ENCODE measurements at places on chromosomes 6 and 20.

DNA sequence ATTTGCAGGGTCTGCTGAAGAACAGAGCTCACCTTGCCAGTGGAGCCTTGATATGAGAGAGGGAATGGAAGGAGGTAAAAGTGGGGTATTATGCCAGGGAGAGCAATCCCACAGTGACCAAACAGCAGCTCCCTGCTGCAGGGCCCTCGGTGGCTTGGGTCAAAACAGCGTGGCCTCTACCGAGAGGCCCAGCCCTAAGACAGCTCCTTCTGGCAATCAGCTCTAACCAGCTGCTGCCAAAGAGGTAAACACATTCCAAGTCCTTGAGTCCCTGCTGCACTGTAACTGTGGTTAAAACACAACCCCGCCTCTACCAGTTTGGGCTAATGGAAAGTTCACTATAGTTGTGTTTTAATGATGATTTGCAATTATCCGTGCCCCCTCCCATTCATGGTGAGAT, 1.4 kb upstream of the DAAM2 start:
- DNase-seq: no peak

DNA sequence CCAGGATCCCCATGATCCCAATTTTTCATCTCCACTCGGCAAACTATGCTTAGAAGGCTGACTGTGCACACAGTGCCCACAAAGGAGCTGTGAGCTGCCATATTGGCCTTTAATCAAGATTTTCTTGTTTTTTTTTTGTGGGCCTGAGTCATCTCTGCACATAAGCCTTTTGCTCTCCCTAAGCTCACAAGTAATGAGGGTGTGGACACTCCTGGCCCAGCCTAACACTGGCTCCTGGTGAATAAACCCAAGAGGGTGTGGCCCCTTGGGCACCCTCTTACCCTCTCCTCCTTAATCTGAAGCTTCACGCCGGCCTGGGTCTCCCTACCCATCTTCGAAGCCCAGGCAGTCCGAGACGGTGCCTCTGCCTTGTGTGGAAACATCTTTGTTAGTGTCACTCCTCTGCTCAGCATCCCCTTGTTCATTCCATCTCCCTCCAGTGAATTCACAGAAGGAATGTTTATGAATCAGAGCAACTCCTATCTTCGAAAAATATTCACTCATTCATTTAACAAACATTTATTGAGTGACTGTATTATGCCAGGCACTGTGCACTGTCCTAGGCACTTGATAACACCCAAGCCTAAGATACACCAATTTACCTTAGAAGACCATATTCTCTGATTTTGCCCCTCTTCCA, 22.2 kb upstream of the MRPS10 start:
- DNase-seq: no peak

- no peak for DNase-seq
Measured at GRCh38 chr20:37280403-37280802, 9.1 kb upstream of the MANBAL start.

DNA sequence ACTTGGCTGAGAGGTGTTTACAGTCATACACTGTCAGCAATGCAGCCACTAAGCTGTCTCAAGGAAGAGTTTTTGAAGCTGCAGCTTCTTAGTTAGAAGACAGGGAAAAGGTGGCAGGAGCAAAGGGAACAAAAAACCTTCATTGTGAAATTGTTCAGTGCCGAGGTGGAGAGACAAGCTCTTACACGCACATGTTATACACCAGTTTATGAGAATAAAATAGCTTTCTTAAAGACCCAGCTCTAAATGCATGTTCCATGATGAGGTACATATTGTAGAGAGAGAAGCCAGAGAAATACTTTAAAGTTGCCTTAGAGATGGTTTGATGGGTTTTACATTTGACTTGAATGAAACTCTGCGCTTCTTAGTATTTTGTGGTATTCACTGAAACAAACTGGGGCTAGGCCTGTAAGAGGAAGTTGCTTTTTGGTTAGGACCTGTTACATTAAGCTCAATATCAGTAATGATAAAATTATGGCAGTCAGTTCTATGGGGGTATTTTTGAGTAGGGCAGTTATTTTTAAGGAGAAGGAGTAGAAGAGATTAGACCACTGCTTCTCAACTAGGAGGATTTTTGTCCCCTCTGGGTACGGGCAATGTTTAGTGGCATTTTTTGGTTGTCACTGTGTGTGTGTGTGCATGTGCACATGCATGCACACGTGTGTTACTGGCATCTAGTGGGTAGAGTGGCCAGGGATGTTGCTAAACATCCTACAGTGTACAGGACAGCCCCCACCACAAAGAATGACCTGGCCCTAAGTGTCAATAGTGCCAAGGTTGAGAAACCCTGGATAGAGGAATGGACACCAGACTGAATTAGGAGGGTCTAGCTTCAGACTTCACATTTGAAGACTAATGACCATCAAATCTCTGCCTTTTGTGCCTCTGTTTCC, 9.8 kb downstream of the NEDD9 start:
- DNase-seq: no peak

GRCh38 chr20:10438217-10438616, 3.1 kb downstream of the SLX4IP start:
- DNase-seq: no peak

DNA sequence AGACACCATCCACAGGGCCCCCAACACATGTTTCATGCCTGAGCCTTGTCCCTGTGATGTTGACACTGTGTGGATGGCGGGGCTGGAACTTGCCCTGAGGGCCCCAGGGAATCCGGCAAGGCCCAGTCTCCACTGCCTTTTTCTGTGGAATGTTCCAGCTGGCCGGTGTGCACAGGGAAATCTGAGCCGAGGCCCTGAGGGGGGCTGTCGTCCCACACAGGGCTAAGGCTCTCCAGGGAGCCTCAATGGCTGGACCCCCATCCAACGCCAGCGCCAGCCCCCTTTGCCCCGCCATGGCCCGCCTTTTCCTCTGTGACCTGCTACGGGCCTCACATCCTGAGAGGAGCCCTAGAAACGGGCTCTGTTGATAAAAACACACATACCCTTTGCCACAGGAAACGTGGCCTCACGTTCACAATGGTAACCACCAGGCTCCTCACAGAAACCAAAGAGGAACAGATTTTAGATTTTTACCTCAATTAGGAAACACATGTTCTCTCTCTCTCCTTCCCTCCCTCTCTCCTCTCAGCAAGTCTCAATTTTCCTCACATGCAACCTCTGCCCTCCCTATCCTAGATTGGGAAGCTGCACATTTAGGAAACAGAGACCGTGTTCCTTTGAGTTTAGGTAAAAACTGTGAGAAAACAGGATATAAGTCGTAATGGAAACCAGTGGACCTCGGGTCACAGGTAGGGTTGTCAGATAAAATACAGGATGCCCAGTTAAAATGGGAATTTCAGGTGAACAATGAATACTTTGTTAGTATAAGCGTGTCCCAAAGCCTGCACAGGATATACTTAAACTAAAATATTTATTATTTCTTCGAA, 13.7 kb upstream of the ZNF831 start:
- DNase-seq: peak; percentile 37

DNA sequence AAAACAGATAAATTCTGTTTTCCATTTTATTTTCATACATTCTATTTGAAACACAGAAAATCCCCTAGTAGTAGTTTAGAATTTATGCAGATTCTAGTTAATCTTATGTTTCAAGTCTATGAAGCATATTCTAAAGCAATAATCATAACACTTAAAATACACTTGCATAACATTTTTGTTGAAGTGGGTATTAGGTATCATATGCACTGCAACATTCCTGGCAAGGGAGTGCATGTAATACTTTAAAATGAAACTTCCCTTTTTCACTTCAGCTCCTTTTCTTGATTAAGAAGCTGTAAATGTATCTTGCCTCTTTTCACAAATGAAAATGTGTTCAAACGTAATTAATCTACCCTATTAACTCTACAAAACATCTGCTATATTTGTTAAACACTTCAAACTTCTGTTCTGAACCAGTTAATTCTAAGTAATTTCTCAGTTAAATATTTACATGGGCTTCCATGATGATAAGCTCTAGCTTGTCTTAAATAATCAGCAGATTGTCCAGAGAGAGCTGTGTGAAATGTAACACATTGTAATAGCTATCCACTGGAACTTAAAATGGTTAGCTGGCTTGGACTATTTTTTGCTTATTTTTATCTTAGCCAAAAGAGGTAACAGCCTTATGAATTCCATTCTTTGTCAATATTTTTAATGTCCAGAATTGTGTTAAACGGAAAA, 192.8 kb downstream of the COL19A1 start:
- DNase-seq: no peak

DNA sequence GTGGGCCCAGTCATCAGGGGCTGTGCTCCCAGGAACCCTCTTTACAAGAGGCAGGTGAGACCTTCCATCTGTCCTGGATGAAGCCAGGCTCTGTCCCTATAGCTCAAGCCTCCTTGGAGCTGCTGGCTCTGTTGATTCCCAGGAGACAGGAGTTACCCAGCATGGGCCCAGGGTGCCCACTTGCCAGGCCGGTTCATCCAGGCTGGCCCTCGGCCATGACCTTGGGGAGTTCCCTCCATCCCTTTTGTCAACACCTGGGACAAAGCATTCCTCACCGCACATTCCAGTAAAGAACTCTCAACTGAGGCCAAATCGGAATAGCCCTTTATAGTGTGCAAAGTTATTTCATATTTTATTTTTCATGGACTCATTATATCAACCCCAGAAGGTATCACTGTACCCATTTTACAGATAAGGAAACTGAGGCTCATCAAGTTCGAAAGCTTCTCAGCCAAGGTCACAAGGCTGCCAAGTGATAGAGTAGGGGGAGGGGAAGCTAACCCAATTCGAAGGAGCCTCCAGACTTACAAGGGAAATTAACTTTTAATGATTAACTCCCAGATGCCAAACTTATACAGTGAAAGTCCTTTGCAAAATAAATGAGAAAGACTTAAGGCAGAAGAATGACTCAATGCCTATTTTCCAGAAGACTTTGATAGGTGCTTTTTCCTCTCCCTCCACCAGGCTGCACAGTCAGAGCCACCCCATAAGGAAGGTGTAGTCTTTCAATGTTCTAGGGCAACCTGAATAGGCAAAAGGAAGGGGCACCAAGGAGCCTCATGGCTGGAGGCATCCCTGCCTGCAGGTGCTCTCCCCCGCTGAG, 18.5 kb downstream of the SDC4 start:
- DNase-seq: no peak

DNA sequence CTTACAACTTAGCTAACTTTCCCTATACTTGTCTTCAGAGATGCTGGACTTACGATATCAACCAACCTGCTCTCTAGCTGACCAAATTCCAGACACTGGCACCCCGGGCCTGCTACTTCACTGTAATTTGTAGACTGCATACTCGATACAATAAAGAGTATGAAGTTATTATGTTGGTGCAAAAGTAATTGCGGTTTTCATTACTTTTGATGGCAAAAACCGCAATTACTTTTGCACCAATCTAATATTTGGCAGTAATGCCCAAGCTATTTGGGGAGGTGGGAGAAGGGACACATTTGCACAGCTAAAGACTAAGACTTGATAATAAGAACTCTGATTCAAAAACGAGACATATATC, 34.9 kb upstream of the ARHGAP18 start:
- DNase-seq: no peak

DNA sequence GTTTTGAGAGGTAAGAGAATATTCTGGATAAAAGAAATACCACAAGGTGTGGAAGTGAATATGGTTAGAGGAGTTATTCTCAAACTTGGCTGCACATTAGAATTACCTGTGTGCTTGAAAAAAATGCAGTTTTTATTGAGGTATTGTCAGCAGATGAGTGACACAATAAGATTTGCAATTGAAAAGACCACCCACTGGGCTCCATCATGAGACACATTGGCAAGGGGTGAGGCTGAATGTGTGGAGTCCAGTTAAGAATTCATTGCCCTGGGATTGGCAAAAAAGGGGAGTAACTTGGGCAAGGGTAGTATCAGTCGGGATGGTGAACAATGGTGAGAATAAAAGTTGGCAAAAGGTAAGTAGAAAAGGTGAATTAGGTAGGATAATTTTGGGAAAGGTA, 63.5 kb downstream of the MEI4 start:
- DNase-seq: no peak

GRCh38 chr20:16257021-16257420, 316.2 kb downstream of the KIF16B start:
- no peak for DNase-seq

All from stimulated activated CD4-positive, alpha-beta T cell treated with anti-CD3 and anti-CD28 coated beads, Interleukin-1b, Interleukin-23, amount 100 ng/mL, for 1 hour (primary cell).